Stimulated activated CD8-positive, alpha-beta memory T cell treated with anti-CD3 and anti-CD28 coated beads, Interleukin-7, amount 100 ng/mL, for 1 hour (primary cell): ENCODE measurements at places on chromosomes 5 and 9.
A peak's percentile ranks its signal among the peaks of the same experiment; 100 is the strongest.

DNA sequence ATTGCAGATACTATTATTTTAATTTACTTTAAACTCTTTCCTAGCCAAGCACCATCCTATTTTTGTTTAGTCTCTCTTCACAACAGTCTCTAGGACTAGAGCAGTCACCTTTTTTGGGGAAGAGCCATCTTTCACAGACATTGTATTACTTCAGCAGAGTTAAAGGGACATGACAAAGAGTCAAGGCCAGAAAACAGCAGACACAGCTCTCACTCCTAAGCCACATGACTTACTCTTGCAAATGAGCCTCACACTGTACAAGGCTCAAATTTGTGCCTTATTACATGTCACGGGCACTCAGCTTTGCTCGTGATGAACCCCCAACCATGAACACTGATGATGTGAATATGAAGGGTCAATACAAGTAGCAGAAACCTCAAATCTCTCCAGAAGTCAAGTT lies 104.3 kb downstream of the ZNF608 start:
- no peak for DNase-seq

DNA sequence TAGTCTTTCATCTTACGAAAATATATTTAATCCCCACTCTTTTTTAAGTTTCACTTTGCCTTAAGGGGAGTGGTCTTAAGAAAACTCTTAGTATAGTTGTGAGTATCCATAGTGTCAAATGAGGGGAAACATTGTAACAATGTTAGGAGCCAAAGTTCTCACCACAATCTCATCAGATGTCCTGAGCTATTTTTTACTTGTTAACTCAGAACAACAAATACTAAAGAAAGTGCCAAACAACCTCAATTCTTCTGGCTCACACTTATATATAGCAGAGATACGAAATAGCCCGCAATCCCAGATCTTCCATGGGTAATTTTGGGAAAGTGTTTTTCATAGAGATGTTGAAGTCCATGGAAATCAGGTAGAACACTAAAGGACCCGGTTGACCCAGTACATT lies 194.0 kb upstream of the DMRT1 start:
- DNase-seq, result no peak

- no peak for DNase-seq
Measured at GRCh38 chr9:93646640-93647178, 70.3 kb downstream of the PHF2 start.

GRCh38 chr5:3542158-3542557 lies 53.5 kb upstream of the IRX1 start:
- no peak for DNase-seq

GRCh38 chr9:38359297-38359653 lies 33.2 kb upstream of the ALDH1B1 start:
- DNase-seq, result no peak

- DNase-seq, result no peak
Measured at GRCh38 chr9:137266585-137267453, 10.7 kb upstream of the TOR4A start.

GRCh38 chr5:154446195-154447088 lies 645 bp downstream of the SAP30L start:
- peak; percentile 19 for DNase-seq

DNA sequence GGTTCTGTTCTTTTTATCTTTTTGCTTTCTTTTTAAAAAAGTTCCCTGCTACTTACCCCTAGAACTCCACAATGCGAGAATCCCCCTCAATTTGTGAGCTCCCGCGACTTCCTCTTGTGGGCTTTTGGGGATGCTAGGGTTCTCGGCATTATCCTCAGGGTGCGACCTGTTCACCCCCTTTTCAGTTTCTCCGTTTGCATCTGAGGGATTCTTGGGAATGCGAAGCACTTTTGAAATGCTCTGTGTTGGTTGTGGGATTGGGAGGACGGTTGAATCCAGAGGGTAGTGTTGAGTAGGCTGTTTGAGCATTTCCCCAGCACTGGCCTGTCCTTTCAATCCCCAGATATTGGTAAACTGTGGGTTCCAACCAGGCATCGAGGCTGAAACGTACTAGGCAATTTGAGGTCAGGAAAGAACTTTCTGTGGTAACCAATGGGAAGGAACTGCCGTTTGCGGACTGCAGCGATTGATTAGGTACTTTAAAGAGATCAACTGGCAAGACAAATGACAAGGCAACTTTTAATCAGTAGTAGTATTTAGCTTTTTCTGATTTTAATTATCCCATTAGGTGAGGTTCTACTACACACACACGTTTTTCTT lies 415 bp downstream of the XRCC4 start:
- no peak for DNase-seq

GRCh38 chr5:127012916-127013315 lies 17.4 kb downstream of the MARCHF3 start:
- no peak for DNase-seq

DNA sequence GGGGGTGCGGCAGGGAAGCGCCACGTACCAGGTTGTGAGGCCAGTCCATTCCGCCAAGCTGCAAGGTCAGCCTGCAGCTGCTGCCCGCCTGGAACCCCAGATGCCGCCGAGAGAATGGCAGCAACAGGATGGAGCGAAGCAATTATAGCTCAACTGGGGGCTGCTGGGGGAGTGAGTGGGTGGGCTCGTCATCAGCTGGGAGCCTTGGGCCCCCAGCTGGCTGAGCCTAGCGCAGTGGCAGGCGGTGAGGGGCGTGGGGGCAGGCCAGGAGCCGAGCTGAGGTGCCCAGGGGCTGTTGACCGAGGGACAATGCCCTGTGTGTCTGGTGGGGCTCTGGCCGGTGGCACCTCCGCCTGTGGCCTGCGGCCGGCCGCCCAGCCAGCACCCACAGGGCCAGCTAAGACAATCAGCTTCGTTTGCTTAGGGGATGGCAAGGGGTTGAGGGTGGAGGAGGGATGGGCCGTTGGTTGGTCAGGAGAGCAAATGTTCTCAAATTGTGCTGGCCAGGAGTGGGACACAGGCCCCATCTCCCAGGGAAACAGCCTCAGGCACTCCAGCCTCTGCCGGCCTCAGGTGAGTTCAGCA lies at the start of gene IL17B:
IL17B (minus strand) TSS at position 116 of the 585 bp plus-strand sequence; CDS start at position 49, 67 bp downstream.
- no peak for DNase-seq

- DNase-seq, result no peak
Measured at GRCh38 chr5:133895979-133896845, 72.2 kb downstream of the C5orf15 start.

GRCh38 chr9:131426545-131426944 lies 32.7 kb downstream of the PRRC2B start:
- DNase-seq, result no peak

- DNase-seq, result no peak
Measured at GRCh38 chr5:149651686-149652085, 70.4 kb downstream of the ARHGEF37 start.

GRCh38 chr5:88555674-88556073 lies 287.0 kb upstream of the TMEM161B start:
- no peak for DNase-seq

- DNase-seq, result no peak
Measured at GRCh38 chr5:1750469-1750868, 49.2 kb downstream of the MRPL36 start.

DNA sequence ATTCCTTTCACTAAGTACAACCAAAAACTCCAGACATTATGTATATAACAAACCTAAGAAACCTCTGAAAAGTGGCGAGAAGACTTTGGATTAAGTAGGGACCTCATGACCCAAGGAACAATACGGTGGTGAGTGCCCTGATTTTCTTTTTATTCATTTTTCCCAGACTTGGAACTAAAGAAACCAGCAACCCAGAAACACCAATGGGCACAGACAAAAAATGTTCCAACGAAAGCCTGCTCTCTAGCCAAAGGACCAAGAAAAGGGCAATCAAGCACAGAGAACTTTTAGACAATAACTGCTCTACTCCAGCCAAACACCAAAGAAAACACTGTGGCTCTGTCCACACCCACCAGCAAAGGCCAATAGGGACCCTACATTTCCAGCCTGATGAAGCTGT lies 66.2 kb upstream of the SSBP2 start:
- no peak for DNase-seq

- no peak for DNase-seq
Measured at GRCh38 chr5:98865690-98866089, 63.1 kb downstream of the CHD1 start.

- no peak for DNase-seq
Measured at GRCh38 chr9:76900884-76901440, 5.0 kb downstream of the PRUNE2 start.

DNA sequence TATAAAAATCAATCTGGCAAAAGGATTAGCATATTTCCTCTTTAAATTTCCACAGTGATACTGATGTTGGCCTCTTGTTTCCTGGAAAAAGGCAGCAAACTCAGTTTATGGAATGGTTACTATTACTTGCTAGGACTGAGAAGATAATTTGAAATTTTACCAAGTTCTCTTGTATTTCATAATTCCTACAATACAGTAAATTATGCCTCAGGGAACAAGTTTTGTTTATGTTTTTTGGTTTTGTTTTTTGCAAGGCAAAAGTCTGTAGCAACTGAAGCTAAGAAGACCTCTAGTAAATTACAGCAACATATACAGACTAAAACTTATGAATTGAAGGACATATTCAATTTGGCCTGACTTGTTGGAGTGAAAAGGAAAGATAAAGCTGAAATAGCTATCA lies 30.2 kb upstream of the SLCO6A1 start:
- no peak for DNase-seq

GRCh38 chr9:91945277-91946085 lies 4.5 kb downstream of the ROR2 start:
- no peak for DNase-seq

- DNase-seq, result no peak
Measured at GRCh38 chr5:78002690-78003089, 226.6 kb upstream of the TBCA start.

GRCh38 chr9:87249029-87249428 lies 248.6 kb upstream of the DAPK1 start:
- no peak for DNase-seq

DNA sequence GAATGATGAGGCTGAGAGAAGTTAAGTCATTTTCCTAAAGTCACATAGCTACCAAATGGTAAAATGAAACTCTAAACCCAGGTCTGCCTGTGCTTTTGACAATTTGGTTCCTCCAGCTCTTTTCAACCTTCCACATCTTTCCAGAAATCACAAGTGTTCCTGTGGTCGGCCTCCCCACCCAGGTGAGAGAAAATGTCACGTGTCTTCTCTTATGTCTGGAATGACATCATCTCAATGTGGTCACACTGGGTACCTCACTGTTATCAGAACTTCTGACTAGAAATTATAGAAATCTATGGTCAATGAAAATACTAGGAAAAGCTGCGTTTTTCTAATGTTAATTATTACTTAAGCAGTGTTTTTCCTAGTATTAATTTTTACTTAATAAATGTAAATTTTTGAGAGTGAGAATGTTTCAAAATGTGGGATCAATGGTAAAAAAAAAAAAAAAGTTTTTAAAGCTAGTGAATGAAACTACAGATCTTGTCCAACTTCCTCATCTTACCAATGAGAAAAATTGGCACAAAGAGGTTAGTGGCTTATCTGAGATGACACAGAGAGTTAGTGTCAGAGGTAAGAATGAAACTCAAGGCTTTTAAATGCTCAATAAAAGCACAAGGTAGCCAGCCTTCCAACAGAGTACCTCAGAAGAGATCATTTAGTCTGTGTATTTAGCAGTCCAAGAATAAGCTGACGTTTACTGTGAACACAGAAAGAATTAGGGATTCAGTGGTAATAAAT lies 228.7 kb upstream of the NR4A3 start:
- no peak for DNase-seq

- DNase-seq, result no peak
Measured at GRCh38 chr5:995318-995717, 13.3 kb upstream of the NKD2 start.

DNA sequence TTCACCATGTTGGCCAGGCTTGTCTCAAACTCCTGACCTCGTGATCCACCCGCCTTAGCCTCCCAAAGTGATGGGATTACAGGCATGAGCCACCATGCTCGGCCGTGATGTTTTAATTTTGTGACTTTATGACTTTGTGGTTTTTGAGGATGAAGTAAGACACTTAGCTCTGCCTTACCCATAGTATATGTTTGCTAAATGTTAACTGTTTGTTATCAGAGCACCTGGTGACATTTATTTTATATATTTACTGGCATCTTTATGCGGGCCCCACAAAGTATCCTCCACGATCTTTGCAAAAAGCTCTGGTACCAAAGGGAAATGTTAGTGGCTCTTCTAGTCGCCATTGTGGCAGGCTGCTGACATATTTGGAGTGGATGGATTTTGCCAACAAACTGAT lies 6.7 kb downstream of the SLC23A1 start:
- DNase-seq, result no peak

GRCh38 chr9:69193685-69194032 lies 19.6 kb downstream of the TJP2 start:
- no peak for DNase-seq

DNA sequence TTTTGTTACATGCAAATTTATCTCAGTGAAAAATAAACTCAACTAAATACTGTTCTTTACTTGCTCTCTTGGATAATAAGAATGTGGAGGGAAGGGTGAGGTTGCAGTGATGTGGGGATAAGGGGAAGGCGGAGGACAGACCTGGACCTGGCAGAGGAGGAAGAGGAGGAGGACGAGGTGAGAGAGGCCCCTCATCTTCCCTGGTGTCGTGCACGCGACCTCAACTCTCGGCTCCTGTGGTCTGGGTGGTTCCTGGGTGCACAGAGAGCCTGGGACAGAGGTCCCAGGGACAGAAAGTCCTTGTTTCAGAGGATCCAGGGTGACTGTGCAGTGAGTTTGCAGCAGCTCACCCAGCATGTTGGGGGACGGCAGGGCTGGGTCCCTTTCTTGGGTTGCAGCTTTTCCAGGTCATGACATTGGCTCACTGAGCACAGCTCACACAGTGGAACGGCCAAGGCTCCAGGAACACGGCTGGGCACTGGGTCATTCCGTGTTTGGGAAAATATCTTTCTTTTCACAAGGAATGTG lies 37.7 kb upstream of the LPCAT1 start:
- no peak for DNase-seq

GRCh38 chr9:100206899-100207298 lies 107.9 kb downstream of the INVS start:
- no peak for DNase-seq

GRCh38 chr5:60945813-60946187 lies 795 bp downstream of the NDUFAF2 start:
- DNase-seq, result no peak

- DNase-seq, result no peak
Measured at GRCh38 chr9:4689021-4689420, 9.7 kb downstream of the CDC37L1 start.

DNA sequence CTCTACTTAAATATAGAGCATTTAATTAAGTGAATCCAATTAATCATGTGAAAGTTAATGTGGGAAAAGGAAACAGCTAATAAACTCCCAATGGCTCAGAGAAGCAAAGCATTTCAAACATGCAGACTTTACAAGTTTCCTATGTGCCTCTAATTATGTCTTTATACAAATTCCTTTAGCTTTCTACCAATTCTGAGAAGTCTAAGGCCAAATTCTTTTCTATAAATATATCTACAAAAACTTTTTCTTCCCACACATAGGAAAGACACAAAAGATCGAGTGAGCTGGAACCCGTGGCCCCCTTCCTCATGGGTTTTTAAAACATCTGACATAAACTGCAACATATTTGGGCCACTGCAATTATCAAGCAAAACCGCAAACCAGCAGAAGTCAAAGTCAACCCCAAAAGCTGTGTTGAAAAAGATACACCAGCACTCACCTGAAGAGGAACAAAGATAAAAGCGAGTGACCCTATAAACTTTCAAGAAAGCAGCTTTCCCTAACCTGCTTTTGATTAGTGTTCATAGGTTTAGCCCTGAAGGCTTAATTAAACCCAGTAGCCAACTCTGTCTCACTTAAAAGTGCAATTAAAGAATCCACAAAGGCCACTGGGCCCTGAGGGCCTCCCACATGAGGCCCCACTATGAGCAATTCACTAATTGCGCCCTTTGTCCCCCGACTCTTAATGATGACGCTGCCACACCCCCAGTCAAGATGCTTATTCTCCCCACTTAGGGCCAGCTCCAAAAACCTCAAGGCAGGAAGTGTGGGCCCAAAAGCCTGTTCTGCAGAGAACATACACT lies 12.1 kb downstream of the SEMA5A start:
- no peak for DNase-seq
